Activated CD4-positive, alpha-beta T cell treated with anti-CD3 and anti-CD28 coated beads, Interleukin-2, amount 10 ng/mL, durations not matched to agents 24 days and 14 days (primary cell): ENCODE measurements at places on chromosomes 4 and X.

- H3K4me3 ChIP-seq, result no peak overlapping the region
- no peak for DNase-seq
- no peaks in the 10 kb centered on the region for H3K27me3 ChIP-seq
Observed at GRCh38 chrX:114372937-114373336, 210.9 kb upstream of the HTR2C start.

DNA sequence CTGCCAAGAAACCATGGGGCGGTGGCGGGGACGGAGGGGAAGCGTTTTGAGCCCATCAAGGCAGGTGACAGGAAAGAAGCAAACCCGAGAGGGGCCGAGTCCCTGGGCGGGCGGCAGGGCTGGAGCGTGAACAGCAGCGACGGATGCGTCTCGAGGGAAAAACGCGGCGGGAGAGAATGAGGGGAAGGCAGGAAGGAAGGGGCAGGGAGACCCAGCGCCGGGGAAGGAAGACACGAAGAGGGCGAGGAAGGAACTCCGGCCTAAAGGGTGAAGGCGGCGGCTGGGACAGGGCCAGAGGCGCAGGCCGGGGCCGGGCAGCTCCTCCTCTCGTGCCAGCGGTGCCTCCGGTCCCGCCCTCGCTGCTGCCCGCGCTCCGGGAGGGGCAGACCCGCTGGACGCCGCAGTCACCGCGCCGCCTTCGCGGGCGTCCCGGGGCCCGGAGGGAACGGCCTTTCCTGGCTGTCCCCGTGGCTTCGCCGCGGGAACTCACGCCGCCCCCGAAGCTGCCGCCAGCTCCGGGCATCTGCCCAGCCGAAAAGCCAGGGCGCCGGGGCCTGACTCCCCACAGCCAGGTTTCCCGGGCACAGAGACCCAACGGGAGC lies 751 bp upstream of the RGS12 start:
- DNase-seq, result peak; percentile 81
- peak overlapping the region; percentile 91 for H3K4me3 ChIP-seq
- peaks cover 58% of the 10 kb centered on the region for H3K27me3 ChIP-seq
- H3K27ac ChIP-seq, result peak overlapping the region; percentile 77
- H3K4me1 ChIP-seq, result peaks cover 13% of the 10 kb centered on the region
- H3K36me3 ChIP-seq, result no peaks in the 10 kb centered on the region

GRCh38 chrX:119235872-119236622 lies at the start of gene PGRMC1:
TSS of gene PGRMC1 (plus strand) at chrX:119236285. CDS start at chrX:119236364, 79 bp downstream.
- peak; percentile 94 for DNase-seq
- H3K4me1 ChIP-seq, result peaks cover 18% of the 10 kb centered on the region
- peak within 1 kb of the TSS; percentile 76 for H3K27ac ChIP-seq
- H3K4me3 ChIP-seq, result peak within 1 kb of the TSS; percentile 93

- H3K4me3 ChIP-seq, result no peak overlapping the region
- H3K4me1 ChIP-seq, result peaks cover 5% of the 10 kb centered on the region
- no peak for DNase-seq
- peaks cover 5% of the 10 kb centered on the region for H3K27me3 ChIP-seq
- H3K36me3 ChIP-seq, result no peaks in the 10 kb centered on the region
Observed at GRCh38 chrX:44010626-44011025, 37.4 kb upstream of the NDP start.

DNA sequence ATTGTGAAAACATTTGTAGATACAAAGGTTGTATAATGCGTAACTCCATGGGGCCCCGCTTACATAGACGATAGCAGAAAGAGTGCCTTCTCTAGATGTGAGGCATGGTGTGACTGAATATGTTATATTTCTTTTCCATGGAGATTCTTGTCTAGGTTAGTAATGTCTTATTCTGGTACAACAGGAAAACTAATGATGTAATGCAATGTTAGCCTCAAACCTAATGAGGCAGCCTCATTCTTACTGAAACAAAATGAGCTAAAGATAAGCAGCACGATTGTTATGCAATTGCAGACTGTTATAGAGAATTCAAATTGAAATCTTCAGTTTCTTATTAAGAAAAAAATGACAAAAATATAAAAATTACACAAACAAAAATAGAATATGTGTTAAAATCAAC lies 171.1 kb upstream of the ANKRD50 start:
- H3K27me3 ChIP-seq, result no peaks in the 10 kb centered on the region
- H3K4me3 ChIP-seq, result no peak overlapping the region
- no peak for DNase-seq
- no peak overlapping the region for H3K27ac ChIP-seq
- no peaks in the 10 kb centered on the region for H3K36me3 ChIP-seq
- no peaks in the 10 kb centered on the region for H3K4me1 ChIP-seq

DNA sequence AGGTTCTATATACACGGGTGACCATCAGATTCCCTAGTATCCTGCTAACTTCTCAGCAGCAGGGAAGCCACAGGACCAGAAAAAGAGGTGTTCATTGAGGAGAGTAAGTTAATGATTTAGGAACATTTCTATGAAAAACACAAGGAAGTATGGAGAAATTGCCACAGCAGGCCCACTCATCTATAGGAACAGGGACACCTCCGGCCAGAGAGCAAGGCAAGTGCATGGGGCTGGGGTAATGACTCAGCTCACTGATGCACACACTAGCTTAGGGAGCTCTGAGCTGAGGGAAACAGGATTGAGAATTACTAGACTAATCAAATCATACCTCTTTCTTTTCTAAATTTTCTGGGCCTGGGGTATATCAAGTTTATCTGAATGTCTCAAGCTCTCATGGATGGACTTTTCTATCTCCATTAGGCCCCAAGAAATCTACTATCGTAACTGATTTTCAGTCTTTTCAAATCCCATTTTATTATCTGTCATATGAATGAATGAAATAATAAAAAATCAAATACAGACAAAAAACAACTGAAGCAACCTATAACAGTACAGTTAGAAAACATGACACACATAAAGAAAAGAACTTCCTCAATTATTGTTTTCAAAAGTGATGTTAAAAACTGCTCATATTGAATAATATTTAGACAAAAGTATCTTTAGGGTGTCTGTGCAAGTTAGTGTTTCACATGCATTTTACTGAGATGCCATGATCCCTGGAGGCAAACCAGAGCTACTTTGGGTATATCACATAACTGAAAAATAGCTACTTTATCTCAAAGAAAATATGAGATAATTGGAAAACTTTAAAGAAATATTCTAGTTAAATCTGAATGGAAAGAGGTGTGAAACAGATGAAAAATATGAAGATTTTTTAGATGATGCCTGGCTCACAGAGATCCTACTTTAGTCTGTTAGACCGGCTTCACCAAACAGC lies 89.8 kb downstream of the FBXO8 start:
- peak; percentile 23 for DNase-seq
- no peaks in the 10 kb centered on the region for H3K36me3 ChIP-seq

DNA sequence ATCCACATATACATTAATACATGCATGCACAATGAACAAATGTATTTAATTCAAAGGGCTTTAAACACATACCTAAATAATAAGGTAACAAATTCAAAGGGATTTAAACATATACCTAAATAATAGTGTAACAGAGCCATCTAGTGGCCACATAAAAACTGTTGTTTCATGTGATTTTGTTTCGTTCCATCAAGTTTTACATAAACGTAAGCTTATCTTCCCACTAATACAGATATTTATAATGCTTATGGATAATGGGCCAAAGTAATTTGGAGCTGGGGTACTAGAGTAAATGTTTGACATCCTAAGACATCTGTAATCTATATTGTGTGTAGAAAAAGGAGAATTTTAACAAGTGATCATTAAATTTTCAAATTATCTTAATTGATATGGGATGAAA lies 82.3 kb downstream of the PRSS12 start:
- H3K4me1 ChIP-seq, result no peaks in the 10 kb centered on the region
- DNase-seq, result peak; percentile 65
- no peak overlapping the region for H3K4me3 ChIP-seq
- H3K27ac ChIP-seq, result no peak overlapping the region

DNA sequence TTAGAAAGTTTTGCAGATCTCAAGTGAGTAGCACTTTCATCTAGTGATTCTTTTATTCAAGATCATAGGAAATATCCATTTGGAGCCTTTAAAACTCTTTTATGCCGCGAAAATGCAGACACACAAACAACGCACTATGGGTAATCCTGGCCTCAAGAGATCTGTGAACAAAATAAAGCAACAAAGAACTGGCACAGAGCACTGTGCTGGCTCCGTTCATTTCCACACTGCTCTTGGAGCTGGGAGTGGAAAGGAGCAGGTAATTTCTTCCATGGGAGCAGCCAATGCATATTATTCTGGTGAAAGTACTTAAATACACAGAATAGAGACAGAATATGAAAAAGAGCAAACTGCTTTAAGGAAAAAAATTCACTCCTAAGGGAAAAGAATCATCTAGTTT lies 172.7 kb upstream of the FRG1 start:
- H3K4me1 ChIP-seq, result no peaks in the 10 kb centered on the region
- no peaks in the 10 kb centered on the region for H3K27me3 ChIP-seq
- no peaks in the 10 kb centered on the region for H3K36me3 ChIP-seq
- H3K27ac ChIP-seq, result no peak overlapping the region
- H3K4me3 ChIP-seq, result no peak overlapping the region
